Kidney capillary endothelial cell (primary cell): ENCODE measurements at places on chromosomes 7 and 10.

- peak; percentile 60 for DNase-seq
These were observed 115.8 kb downstream of the HTR7 start for GRCh38 chr10:90741926-90742565.

DNA sequence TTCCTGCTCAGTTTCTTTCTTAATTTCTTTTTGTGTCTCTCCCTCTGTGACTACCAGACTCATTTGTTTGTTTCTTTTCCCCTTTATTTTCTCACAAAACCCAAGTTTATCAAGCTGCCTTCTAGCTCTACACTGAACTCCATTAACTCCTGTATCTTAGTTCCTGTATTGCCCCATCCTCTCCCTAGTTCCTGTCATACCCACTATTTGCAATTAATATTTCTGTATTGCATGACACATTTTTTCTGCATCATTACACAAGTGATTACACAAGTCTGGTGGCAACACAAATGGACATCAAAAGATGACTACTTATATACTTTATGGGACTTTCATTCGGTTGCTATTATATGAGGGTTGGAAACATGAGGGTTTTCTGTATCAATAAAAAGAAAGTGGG, 26.9 kb upstream of the OR9A4 start:
- DNase-seq = no peak

GRCh38 chr7:490461-491291, 29.0 kb downstream of the PDGFA start:
- no peak for DNase-seq

DNA sequence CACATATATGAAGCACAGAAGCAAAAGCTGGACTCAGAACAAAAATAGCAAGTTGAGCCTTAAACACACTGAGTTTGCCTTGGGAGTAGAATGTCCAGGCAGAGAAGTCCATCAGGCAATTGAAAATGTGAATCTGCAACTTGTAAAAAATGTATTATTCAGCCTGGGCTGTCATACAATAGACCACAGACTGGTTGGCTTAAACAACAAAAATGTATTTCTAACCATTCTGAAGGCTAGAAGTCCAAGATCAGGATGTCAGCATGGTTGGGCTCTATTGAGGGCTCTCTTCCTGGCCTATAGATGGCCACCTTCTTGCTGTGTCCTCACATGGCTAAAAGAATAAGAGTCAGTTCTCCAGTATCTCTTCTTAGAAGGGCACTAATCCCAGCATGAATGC, 76.5 kb upstream of the CAPZA2 start:
- DNase-seq = no peak

DNA sequence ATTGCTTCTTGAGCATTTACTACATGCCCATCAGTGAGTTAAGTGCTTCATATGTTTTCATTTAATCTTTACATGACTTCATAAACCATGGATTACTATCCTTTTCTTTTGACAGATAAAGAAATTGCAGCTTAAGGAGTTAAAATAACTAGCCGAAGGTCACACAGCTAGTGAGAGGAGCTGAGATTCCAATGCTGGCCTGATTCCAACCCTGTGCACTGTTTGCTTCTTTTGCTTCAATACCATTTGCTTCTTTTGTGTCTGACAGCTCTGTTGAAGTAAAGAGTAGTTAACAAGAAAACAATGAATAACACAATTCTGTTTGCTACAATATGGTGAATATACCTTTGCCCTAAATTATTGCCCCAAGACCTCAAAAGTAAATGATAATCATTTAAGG, 132.4 kb downstream of the GRM3 start:
- no peak for DNase-seq

GRCh38 chr10:89556600-89556999, 21.2 kb upstream of the SLC16A12 start:
- DNase-seq = no peak

- peak; percentile 23 for DNase-seq
These were observed 993 bp downstream of the ZC3HAV1 start for GRCh38 chr7:139108266-139109187.

- DNase-seq = no peak
These were observed 110.7 kb upstream of the FZD8 start for GRCh38 chr10:35752469-35753461.

DNA sequence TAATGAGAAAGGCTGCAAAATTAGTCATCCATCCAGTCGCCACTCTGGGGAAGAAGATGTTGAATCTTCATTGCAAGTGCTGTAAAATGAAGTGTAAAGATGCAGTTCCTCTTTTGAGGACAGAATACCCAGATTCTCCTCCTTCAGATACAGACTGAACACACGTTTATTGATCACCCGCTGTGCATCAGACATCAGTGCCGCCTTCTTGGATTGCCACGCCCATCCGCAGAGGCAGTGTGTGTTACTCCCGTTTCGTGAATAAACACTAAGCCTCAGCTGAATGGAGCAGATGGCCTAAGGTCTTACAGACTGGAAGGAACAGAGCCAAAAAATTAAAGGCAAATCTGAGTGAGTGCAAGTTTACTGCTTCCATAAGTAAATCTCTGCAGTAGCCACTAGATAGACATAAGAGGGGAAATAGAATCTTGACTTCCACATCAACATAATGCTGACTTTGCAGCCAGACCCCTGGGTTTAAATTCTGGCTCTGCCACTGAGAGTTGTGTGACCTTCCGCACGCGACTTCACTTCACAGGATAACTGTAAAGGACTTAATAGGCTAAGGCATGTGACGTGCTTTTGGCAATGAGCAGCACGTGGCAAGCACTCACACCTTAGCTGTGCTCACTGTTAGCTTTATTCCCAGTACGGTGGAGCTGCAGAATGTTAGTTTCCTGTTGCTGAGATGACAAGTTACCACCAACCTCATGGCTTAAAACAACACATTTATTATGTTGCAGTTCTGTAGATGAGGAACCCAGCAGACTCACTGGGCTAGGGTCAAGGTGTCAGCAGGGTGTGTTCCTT, 285.9 kb downstream of the CELF2 start:
- DNase-seq = no peak

- DNase-seq = no peak
These were observed 470.8 kb downstream of the INHBA start for GRCh38 chr7:41232086-41232485.

GRCh38 chr10:71549766-71550533, 153.2 kb downstream of the CDH23 start:
- DNase-seq = no peak

DNA sequence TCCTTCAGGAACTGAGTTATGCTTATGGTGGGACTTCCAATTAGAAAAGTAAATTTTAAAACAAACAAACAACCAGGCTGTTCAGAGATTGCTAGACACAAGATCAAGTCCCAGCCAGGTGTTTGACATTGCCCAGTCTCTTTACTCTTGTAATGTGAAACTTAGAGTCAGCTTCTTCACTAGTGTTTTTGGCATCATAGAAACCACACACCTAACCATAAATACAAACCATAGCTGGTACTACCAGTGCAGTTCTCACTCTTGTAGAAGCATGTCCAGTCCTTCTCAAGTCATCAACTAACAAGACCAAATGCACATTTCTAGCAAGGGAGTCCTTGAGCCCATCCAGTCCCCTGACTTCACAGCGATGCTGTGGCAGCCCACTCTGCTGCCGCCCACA, 339.9 kb downstream of the GFRA1 start:
- no peak for DNase-seq

GRCh38 chr10:3975016-3975415, 190.0 kb upstream of the KLF6 start:
- DNase-seq = no peak

DNA sequence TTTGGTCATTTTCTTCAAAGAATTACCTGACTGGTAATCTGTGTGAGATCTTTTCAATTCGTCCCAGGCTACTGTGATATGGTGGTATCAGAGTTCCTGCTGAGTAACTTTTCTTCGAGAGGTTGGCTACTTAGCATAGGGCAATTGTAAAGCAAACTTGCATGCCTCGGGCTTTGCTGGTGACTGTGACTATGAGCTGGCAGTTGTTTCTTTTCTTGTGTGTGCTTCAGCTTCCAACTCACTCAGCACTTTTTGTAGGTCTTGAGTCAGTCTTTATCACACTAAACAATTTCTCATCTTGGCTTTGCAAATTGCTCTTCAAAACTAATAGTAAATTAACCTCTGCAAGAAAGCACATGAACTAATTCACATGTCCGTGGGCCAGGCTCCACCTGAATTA, 44.3 kb downstream of the PRR15 start:
- DNase-seq = no peak

GRCh38 chr7:65477326-65477725, 103.7 kb downstream of the ZNF92 start:
- no peak for DNase-seq

DNA sequence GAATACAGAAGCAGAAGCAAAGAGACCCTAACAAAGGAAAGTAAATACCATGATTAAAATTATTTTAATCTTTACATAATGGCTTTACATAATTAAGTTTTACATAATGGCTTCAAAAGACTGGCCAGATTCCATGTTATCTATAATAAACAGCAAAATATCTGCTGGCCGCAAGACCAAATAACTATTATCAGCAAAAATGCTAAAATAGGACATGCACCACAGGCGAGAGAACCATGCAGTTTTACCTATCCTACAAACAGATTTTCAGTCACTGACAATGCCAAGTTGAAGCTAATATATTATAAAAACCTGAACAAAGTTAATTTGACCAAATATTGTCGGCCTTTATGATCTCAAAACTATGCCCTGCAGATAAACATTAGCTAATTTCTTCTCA, 34.2 kb upstream of the ANLN start:
- no peak for DNase-seq
